ENCODE measurements at places on chromosomes 16 and 17.

- no peak for DNase-seq
Observed at GRCh38 chr16:16992975-16993765, 477.6 kb downstream of the XYLT1 start.

DNA sequence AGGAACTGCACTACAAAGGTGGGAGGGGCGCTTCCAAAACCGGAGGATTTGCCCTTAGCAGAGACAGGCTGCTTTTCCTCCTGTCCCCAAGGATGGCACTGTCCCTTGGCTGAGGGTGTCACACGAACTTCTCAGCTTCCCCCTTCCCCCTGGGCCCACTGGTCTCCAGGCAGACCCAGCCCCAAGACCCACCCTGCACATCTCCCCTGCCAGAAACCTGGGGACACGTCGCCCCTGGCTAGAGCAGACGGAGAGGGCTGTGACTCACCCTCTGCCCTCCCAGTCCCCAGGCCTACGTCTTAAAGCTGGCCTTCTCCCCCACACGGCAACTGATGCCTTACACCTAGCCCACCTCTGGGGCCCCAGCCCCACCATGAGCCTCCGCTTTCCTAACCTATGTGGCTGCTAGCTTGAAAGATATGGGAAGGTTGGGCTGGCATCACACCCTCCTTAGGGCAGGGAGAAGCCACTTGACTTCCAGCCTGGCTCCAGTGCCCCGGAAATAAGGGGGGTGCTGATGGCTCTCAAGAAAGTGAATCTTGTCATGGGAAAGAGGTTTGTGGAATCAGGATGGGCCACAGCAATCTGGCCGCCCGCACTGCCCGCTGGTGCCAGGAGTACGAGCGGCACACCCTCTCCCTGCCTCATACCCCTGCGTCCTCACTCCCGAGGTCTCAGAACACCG, 4.6 kb downstream of the ZNF319 start:
- no peak for DNase-seq

- no peak for DNase-seq
Observed at GRCh38 chr16:52283018-52283417, 263.9 kb downstream of the TOX3 start.

DNA sequence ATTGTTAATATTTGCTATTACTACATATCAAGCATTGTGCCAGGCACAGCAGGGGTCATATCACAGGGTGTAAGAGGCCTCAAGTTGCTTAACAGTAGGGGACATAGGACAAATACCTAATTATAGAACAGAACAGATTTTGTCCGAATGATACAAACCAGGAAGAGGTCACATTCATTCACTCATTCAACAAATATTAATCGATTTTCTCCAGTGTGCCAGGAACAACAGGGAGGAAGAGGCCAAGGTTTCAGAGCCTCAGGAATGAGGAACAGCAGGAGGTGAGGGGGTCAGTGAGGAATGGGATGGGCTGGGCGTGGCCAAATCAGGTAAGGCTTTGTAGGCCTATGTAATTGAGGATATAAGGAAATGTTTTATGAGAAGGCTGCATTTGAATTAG, 11.2 kb upstream of the CHST4 start:
- DNase-seq, result no peak

GRCh38 chr17:69457603-69458002, 43.1 kb downstream of the MAP2K6 start:
- no peak for DNase-seq

GRCh38 chr16:67460168-67460567, 20.8 kb downstream of the ATP6V0D1 start:
- DNase-seq, result no peak

DNA sequence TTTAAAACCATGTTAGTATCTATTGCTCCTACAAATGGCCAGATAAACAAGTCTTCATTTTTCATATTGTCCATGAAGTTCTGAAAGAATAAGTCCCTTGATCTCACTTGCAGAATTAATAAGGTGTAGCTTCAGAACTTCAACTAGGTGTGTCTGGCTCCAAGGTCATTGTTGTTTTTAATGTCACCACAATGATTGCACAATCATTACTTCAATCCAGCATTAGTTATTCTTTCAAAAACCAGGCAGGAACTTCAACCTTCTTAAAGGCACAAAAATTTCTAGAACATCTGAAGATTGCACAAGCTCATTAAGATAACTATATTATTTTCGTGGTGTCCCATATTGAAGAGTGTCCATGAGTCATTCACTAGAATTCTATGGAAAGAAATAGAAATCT, 1386.4 kb downstream of the CDH11 start:
- DNase-seq, result no peak

GRCh38 chr17:28874750-28875149, 19.9 kb downstream of the ERAL1 start:
- DNase-seq, result no peak

Data from stimulated activated CD4-positive, alpha-beta T cell treated with anti-CD3 and anti-CD28 coated beads, Interleukin-15, amount 100 ng/mL, for 1 hour (primary cell).